Right hindlimb (tissue), 1 donor: ENCODE measurements at places on chromosomes 4 and X.

DNA sequence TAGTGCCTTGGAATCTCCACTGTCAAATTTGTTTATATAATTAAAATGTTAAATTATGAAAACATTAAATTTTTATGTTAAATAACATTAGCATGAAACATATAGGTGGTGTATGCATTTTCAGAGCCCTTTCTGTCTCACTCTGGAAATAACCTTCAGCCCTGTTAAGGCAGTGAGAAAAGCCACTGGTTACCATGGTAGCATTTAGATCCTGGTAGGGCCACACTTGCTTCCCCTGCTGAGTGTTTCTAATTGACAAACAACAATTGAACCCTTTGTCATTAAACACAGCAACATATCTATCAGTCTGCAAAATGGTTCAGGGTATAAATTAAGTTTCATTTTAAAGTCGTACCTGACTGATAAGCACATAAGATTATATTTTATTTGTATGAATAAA, 63.5 kb downstream of the PDK3 start:
- DNase-seq, result no peak

DNA sequence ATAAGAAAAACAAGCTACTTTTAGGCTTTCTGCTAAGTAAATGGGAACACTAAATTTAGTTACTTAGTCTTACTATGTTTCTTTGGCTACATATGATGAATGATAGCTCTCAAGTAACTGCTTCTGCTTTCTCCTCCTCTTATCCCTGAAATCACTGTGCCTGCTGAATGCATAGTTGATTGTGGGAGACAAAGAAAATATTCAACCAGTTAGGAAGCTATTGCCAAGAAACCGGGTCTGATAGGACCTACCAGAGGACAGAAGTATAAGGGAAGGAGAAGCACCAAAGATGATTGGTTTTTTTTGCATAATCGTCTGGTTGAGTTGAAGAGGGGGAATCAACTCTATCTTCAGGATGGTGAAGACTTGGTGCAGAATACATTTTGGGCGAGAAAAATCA, 28.0 kb upstream of the NDUFC1 start:
- no peak for DNase-seq

GRCh38 chr4:175453456-175453855, 358.6 kb downstream of the GPM6A start:
- no peak for DNase-seq

DNA sequence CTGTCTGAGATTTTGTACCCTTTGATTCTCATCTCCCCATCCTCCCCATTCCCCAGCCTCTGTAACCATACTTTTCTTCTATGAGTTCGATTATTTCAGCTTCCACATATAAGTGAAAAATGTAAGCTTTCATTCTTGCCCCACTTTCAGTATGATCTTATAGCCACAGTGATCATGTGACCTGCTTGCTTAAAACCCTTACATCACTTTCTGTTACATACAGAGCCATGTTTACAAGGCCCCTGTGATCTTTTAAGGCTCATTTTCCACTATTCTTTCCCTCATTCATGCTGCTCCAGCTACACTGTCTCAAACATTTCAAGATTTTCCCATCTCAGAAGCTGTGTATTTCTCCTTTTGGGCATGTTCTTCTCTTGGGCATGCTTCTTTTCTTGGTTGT, 147.7 kb downstream of the DCK start:
- DNase-seq, result no peak

DNA sequence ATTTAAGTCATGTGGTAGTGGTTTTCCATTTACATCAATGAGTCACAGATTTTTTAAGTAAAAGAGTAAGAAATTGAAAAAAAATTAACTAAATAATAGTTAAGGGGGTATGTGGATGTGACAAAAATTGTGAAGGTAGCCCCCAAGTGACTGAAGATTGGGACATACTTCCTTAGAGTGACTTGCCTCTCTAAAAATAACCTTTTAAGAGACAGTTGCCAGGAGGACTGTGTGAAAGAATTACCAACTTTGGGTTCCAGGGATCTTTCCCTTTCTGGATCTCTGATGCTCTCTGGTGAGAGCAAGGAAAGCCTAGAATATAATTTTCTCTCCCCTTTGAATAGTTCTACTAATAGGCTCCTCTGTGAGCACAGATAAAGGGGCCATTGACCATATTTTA, 42.7 kb downstream of the NHSL2 start:
- no peak for DNase-seq

DNA sequence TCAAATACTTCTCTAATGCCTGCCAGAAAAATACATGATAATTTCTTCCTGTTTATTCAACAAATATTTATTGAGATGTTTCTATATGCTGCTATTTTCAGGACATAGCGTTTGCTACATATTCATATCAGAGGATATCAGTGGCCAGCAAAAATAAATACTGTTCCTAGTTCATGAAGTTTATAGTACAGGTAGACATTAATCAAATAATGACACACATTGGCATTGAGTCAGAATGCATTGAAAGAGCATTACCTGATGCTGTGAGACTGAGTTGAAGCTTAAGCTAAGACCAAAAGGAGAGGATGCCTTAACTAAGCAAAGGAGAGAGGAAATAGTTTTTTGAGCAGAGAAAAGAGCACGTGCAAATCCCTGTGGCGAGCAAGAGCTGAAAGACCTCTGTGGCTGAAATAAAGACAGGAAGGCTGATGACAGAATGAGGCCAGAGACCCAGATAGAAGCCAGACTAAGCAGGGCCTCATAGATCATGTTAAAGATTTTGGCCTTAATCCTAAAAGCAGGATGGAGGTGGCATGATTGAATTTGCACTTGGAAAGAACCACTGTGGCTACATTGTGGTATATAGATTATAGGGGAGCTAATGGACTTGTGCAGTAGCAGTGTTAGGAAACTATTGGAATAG, 36.2 kb downstream of the FAM241A start:
- no peak for DNase-seq

DNA sequence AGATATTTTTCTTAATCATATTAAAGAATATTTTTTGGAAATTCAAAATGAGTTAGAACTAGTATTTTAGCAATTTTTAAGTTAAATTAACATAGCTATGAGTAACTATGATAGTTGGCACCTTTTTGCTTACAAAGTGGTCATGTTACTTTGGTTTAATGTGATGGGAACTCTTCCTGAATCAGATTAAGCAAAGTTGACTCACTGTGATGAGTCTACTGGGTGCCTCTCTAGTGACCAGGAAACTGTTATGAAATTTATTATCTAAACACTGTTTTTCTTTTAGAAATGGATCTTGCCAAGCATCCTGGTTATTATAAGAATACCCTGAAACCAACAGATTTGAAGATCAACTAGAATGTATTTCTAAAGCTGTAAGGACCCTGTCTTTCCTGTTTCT, 985.8 kb downstream of the TRAM1L1 start:
- no peak for DNase-seq

GRCh38 chr4:189765301-189765700, 175.4 kb upstream of the FRG1 start:
- no peak for DNase-seq

DNA sequence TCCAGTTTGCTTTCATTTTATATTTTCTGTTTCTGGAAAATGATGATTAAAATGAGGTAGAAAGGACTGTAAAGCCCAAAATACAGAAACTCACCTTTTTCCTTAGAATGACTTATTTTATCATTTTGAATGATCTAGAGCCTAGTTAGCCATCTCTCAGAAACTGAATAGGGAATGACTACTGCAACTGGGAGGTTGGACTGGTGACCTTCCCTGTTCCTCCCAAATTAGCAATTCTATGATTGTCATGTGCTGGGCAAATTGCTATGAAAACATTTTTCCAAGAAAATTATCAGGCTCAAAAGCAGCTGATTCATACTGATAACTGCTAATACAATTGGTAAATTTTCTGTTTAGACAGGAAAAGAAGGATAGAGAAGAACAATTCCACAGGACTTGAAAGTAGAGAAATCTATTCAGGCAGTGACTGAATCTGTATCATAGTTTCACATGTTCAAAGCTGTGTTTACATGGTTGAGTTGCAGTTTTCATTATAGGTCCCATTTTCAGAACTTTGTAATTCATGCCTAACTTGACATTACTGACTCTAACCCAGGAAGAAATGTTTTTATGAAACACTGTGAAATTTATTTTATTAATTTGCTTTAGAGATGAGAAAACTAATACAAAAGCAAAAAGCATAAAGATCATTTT, 43.4 kb upstream of the SEC24B start:
- DNase-seq, result no peak

DNA sequence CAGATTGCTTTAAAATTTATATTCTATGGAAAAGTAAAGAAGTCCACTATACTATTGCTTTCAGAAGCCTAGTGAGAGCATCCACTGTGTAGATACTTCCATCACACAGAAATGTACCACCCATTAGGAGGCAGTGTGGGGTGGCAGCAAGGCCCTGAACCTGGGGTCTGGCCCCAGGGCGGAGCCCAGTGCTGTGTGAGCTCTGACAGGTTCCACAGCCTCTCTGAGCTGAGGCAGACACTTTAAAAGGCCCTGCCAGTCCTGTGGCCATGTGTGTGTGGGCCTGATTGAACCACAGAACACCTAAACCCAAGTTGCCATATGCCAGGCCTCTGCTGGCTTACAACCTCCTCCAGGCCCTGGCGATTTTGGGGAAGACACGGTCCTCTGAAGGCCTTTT, 49.2 kb downstream of the PHKA2 start:
- no peak for DNase-seq

GRCh38 chr4:24226023-24226422, 336.2 kb upstream of the PPARGC1A start:
- no peak for DNase-seq

DNA sequence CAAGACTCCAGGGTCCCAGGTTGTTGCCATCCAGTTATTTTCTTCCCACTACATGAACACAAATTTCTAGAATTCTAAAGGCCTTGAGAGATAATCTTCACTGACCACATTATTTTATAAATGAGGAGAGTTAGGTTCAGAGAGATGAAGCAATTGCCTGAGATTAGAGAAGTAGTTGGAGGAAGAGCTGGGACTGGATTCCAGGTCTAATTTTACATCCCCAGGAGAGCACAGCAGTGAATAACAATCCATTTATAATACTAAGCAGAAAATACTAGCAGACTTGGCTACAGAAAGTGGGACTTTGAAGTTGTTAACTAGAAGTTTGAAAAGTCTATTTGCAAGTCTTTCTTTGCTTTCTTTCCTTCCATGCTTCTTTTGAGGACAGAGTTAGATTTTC, 231.3 kb upstream of the S100G start:
- no peak for DNase-seq
